Stimulated activated CD4-positive, alpha-beta T cell treated with anti-CD3 and anti-CD28 coated beads, Interleukin-2, amount 100 ng/mL, for 4 hours (primary cell): ENCODE measurements at places on chromosomes 11 and 22.

- no peak for DNase-seq
These were observed 2.9 kb upstream of the ASCL2 start for GRCh38 chr11:2273311-2273710.

GRCh38 chr11:79512706-79513469, 72.1 kb upstream of the TENM4 start:
- DNase-seq: no peak

DNA sequence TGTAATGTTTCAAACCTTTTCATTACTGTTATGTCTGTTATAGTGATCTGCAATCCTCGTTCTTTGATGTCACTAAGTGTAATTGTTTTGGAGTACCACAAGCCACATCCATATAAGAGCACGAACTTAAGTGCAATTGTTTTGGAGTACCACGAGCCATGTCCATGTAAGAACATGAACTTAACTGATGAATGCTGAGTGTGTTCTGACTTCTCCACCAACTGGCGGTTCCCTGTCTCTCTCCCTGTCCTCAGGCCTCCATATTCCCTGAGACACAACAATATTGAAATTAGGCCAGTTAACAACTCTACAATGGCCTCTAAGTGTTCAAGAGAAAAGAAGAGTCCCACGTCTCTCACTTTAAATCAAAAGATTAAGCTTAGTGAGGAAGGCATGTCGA, 23.5 kb downstream of the TESMIN start:
- no peak for DNase-seq

- no peak for DNase-seq
These were observed 45.8 kb upstream of the SORL1 start for GRCh38 chr11:121406291-121406690.

DNA sequence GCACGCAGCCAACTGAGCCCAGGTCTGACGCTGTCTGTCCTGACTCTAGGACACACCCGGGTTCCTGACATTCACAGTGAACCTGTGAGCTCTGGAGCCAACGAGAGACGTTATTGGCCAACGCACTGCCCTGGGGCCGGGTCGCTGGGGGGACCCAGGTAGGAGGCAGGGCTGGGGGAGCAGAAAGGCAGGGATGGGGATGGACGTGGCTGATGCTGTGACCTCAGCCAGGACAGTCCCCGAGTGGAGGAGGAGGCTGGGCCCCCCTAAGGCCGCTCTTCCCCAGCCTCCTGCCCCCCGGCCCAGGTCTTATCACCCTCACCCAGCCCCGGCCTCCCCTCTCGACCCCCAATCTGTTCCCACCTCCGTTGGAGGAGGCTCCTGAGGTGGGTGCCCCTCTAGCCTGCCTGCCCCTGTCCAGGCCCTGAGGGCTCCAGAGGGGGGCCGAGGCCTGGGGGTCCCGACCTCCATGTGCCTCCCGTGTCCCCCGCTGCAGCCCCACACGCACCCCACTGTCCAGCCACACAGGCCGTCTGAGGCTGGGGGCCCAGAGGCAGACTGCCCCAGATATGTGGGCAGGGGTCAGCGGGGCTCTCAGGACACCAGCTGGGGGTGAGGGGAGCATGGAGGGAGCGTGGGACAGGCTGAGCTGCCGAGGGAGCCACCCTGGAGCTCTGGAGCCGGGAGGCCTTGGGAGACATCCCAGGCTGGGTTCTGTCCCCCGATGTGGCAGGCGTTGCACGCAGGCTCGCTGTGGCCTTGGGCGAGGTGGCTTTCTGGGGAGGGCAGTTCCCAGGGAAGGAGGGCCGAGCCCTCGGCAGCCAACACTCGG, 29.2 kb upstream of the MUC5AC start:
- no peak for DNase-seq

DNA sequence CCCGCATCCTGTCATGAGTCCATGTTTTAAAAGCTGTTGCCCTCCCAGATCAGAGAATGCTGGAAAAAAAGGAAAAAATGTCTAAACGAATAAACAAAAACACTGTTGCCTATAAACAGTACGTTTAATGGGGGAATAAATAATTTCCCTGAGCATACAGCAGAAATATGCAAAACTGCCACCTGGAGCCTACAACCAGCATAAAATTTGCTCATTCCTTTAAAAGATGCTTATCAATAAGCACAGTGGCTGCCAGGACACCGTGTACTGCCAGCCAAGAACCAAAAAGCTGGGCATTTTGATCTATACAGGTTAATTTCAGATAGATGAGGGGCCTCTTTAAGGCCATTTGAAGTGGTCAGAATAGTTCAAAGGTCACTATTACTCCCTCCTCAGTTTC, 5.7 kb upstream of the CPT1A start:
- DNase-seq: no peak

DNA sequence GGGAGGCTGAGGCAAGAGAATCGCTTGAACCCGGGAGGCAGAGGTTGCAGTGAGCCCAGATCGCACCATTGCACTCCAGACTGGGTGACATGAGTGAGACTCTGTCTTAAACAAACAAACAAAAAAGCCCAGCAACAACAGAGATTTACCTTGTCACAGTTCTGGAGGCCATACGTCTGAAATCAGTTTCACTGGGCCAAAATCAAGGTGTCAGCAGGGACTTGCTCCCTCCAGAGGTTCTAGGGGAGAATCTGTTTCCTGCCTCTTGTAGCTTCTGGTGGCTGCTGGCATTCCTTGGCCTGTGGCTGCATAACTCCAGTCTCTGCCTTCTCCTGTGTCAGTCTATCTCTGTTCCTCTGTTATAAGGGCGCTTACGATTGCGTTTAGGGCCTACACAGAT, 1.5 kb downstream of the DDX10 start:
- DNase-seq: no peak

DNA sequence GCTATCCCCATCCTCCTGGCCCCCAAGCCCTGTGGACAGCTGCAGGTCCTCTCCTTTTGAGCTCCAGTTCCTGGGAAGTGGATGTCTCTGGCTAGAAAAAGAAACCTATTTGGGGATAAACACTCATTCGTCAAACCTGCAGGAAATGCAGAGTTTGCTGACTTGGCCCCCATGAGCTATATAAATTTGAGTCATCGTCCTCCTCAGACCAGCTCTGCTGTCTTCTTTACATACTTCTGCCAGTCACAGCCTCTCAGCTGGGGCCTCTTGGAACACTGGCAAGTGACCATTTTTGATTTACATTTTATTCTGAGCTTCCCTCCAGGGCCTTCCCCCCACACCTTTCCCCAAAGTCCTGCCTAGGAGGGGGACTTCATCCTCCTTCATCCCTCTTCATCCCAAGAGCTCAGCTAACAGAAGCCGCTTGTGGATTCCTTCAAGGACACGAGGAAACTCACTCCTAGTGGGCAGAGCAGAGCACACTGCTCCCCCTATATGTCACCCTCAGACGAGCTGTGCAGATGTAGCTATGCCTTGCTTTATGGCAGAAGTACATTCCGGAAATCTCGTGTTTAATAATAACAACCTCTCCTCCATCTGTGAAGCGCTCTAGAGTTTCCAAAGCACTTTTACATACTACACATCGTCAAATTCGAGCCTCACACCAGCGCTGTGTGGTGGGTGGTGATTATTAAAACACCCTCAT, 131.8 kb downstream of the FEZ1 start:
- DNase-seq: no peak
